ENCODE measurements at places on chromosomes 12 and 14.

DNA sequence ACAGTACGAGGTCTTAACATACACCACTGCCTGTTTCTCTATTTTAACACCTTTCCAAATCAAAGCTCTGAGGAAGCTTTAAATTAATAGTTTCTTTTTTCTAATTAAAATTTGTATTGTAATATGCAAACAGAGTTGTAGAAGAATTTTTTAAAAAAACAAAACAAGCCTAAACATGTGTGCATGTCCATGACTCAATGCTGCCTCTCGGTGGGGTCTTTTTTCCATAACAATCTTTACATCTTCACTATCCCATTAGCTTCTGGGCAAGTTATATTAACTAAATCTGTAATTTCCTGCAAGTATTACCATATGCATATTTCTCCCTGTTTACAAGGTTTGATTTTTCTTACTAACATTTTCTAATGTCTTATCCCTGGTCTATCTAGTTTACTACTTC lies 143.9 kb upstream of the NAV3 start:
- DNase-seq: peak; percentile 44

GRCh38 chr12:117292688-117293087 lies 68.7 kb downstream of the NOS1 start:
- DNase-seq: no peak

- no peak for DNase-seq
Measured at GRCh38 chr12:118325081-118325480, 47.6 kb downstream of the TAOK3 start.

DNA sequence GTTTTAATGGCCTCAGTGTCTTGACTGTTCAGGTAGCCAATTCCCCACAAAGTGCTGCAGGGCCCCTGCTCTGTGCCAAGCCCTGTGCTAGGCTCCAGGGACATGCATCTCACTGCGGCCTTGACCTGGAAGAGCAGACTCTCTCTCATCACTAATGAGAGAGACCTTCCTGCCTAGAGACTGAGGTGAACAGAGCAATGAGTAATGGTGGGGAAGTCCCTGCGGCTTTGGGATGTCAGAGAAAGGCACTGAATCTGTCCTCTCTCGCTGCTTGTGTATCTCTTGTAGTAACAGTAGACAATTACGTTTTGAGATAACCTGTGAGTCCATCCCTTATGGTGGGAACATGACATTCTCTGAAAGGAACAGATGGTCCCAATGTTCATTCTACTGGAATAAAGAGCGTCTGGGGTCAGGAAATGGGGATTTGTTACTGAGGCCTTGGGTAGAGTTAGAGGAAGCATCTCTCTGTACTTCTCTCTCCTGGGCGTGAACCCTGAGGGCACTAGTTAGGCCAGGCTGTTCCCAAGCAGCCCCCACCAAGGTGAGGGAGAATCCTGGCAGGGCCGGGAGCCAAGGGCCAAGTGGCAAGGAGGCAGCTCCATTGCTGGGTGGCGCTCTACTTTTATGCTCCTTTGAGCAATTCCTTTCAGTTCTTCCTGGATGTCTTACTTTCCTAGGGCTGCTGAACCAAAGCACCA lies 13.5 kb downstream of the NFATC4 start:
- no peak for DNase-seq

DNA sequence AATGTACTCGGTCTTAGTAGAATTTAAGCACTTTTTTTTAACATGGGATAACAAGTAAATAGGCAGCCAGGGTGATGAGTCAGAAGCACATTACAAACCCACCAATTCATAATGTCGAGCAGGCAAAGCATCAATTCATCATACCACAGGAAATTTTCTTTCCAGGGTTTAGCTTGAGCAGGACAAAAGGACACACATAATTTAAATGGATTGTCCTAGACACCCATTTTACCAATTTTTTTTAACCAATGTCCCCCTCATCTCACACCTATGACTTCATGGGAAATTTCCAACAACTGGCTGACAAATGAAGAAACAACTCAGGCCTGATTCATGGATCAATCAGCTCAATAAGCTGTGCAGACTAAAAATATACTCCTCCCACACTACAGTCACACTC lies 58.8 kb upstream of the FOXG1 start:
- DNase-seq: peak; percentile 72

DNA sequence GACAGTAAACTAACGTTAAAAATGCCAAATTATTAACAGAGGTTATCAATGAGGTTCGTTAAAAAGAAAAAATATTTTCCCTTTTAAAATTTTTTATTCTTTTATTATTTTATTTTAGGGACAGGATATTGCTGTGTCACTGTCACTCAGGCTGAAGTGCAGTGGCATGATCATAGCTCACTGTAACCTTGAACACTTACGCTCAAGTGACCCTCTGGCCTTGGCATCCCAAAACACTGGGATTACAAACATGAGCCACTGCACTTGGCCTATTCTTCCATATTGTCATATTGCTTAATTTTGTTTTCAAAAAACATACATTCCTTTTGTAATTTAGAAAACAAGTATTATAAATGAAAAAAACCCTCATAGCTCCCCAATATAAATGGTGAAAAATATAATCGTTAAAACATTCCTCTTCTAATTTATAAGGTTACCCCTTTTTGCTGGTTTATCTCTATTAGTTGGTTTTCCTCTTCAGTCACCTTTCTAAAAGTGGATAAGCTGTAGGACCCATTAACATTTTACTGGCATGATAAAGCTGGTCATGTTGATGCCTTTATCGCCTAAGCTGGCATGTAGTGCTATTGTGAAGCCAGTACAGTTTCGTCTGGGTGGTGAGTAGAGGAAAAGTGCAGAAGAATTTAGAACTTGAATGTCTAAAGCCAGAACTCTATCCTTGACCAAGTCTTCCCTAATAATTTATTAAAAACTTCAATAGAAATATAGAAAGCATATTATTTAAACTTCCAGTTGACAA lies 27.6 kb downstream of the PDE3A start:
- DNase-seq: no peak

GRCh38 chr14:36130186-36130585 lies 46.3 kb downstream of the PTCSC3 start:
- no peak for DNase-seq

DNA sequence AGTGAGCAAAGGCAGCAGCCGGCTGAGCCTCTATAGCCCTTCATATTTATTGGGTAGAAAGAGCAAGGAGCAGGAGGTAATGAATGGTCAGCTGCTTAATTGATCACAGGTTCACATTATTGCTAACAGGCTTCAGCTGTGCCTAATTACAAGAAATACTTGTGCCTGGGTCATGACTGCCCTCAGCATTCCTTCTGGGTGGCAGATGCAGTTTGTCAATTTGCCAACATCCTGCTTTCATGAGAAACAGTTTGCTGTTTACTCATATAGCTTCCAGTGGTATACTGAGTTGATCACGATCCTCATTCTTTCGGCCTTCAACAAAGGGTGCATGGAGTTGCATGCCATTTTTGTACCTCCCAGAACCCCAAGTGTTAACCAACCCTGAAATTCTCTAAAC lies 81.0 kb upstream of the PLEKHG7 start:
- DNase-seq: no peak

- peak; percentile 3 for DNase-seq
Measured at GRCh38 chr12:83664650-83665049, 977.9 kb downstream of the TMTC2 start.

- no peak for DNase-seq
Measured at GRCh38 chr14:100135073-100135472, 24.4 kb downstream of the DEGS2 start.
